ENCODE measurements at places on chromosomes 7 and 10.

- DNase-seq = no peak
These were observed 346.4 kb downstream of the PCLO start for GRCh38 chr7:82816272-82816671.

- DNase-seq = peak; percentile 58
These were observed 122.7 kb downstream of the CUL2 start for GRCh38 chr10:34967335-34967880.

GRCh38 chr7:51256209-51256781 is 60.3 kb downstream of the COBL start:
- no peak for DNase-seq

GRCh38 chr7:69751026-69751425 is 152.8 kb downstream of the AUTS2 start:
- no peak for DNase-seq

DNA sequence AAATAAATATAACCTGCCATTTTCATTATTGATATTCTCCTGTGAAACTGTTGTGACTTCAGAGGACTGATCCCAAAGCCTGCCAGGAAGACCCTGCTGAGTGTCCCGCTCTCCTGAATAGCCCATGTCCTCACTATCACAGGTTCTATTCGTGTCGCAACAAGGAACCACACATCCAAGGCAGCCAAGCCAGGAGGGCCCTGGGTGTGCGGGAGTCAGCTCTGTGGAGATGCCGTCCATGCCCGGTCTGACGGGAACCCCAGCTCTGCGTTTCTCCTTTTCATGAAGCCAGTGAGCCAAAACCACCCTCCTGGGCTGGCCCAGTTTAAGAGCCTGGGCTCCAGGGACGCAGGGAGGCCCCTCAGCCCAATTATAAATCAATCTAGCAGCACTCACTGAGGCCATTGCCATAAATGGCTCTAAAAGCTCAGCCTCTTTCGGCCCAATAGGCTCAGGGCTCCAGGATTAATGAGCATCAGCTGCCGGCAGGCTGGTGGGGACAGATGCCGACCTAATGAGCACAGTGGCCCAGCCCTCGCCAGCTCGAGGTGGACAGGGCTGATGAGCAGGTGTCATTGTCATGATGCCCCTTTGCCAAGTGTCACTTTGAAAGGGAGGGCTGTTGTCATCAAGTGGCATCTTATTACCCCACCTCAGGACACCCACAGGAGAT is 177.9 kb downstream of the PLXNA4 start:
- peak; percentile 90 for DNase-seq

GRCh38 chr7:34564091-34564490 is 93.9 kb upstream of the NPSR1 start:
- no peak for DNase-seq

DNA sequence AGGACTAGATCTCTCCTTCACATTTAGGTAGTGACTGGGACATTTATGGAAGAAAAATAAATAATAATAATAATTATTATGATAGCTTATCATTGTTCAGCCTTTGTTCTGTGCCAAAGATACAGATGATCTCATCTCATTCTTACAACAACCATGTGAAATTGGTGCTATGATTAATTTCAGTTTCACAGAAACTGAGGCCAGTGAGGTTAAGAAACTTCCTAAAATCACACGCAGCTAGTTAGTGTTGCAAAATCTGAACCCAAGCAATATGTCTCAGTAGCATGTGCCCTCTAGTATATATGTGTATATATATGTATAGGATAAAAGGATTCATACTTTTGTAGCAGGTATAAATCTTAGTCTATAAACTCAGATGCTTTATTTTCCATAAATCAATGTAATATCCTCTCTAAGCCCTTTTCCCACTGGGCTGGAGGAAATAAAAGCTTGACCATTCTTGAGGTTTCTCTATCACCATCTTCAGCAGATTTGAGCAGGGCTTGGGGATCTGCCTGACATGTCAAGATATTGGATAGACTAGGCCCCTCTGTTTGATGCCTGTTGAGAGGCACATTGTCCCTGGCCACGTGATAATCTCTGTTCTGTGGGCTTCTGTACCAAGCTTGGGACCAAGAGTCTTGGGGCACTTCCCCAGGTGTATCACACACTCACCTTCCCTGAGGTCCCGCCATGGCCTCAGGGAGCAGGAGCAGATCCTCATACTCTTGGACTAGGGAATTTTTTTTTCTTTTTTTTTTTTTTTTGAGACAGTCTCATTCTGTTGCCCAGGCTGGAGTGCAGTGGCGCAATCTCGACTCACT is 172.6 kb upstream of the NRP1 start:
- DNase-seq = no peak

- peak; percentile 38 for DNase-seq
These were observed 950 bp downstream of the EVX1 start for GRCh38 chr7:27243340-27244163.

DNA sequence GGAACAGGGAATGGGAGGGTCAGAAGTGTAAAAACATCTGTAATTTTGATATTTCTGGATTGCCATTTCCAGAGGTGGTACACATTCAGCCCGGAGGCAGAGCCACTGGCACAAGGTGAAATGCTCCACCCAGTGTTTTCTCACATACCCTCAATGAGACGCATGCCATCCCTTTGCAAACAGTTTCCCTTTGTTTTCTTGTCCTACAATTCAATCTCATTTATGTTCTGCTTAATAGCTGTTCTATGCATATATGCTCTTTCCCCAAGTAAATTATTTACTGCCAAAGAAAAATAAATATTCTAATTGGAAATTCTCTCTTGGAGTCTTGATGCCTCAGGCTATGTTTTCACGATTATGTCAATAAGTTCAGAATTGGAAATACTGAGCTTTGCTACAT is 369.7 kb upstream of the AKR1E2 start:
- no peak for DNase-seq

DNA sequence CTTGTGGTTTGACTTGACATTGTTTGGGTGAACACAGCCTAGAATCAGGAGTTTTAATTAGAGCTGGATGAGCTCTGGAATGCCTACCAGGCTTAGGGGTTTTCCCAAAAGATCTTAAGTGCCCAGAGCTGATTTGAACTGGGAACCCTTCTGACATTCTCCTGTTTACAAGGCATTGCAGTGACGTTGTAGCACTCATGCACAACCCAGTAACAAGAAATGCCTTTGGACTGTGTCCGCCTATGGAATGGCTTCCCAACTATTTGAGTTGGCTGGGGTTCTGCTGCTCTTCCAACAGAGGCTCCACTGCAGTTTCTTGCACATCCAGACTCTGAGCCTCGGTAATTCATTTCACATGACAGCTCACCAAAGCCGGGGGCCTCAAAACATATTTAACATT is 76.7 kb upstream of the MKX start:
- DNase-seq = peak; percentile 59

GRCh38 chr10:7484456-7485243 is 73.8 kb upstream of the SFMBT2 start:
- DNase-seq = peak; percentile 28

GRCh38 chr7:143485094-143485493 is 7.4 kb downstream of the TAS2R41 start:
- no peak for DNase-seq

- DNase-seq = no peak
These were observed 25.6 kb downstream of the PRF1 start for GRCh38 chr10:70576803-70577517.

DNA sequence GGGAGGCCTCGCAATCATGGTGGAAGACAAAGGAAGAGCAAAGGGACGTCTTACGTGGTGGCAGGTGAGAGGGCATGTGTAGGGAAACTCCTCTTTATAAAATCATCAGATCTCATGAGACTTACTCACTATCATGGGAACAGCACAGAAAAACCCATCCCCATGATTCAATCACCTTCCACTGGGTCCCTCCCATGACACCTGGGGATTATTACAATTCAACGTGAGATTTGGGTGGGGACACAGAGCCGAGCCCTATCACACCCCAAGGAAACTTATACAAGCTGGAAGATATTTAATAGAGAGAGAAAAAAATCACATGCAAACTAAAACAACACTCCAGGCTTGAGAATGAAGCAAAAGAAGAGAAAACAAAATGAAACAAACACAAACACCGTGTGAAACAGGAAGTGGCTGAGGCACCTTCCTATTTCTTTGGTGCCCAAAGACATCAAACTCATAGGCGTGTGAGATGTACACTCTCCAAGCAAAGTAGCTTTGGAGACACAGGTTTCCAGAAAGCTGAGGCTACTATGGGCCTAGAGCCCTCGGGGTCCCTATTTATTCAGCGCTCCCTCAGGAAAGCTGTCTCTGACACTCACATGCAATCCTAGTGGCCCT is 97.2 kb downstream of the PRKCQ start:
- no peak for DNase-seq

DNA sequence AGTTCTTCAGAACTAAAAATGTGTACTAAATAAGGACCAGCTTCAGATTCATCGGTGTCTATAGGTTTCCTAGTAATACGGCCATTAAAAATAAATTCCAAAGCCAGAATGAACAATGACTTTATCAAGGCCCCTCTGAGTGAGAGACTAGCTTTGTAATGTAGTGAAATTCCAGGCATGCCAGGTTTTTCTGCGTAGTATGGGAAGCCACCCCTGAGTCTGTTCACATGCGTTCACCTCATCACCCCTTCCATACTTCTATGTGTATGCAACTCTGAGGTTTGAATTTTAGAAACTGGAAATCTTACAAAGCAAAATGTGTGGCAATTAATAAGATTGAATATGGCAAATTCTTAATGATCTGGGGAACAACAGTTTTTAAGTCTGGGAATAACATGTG is 24.5 kb downstream of the RNF32 start:
- DNase-seq = no peak

GRCh38 chr10:117178190-117178589 is 19.1 kb upstream of the KCNK18 start:
- DNase-seq = no peak

DNA sequence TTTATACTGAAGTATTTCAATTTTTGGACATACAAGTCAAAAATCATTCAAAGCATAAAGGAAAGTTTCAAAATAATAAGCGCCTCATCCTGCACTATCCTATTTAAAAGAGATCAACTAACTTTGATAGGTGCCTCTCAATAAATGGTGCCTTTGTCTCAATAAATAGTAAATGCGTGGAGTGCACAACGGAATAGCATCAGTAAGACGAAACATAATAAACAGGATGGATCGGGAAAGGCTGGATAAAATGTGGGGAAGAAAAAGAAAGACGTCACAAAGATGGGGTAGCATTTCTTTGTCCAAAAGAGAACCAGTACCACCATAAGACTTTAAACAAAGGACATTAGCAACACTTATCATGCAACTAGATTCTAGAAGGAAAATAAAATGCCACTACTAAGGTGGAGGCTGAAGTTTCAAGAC is 571 bp upstream of the PRKAR2B start:
- DNase-seq = no peak

- DNase-seq = no peak
These were observed 230.7 kb upstream of the PODXL start for GRCh38 chr7:131787101-131787500.

DNA sequence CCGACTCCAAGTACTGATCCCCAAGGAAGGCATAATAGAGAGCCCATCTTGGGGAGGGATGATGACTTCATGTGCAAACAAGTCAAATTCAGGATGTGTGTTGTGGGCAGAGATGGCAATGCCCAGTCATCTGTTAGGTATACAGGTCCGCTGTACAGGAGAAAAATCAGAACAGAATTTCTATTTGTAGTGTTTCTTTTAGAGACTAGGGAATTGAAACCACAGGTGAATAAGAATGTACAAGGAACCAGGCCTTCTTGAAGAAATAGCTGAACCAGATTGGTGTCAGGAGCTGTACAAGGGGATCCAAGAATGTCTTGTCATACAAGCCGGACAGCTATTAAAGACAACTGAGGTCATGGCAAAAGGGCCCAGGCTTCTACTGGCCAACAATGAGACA is 147.9 kb downstream of the PFKFB3 start:
- no peak for DNase-seq

DNA sequence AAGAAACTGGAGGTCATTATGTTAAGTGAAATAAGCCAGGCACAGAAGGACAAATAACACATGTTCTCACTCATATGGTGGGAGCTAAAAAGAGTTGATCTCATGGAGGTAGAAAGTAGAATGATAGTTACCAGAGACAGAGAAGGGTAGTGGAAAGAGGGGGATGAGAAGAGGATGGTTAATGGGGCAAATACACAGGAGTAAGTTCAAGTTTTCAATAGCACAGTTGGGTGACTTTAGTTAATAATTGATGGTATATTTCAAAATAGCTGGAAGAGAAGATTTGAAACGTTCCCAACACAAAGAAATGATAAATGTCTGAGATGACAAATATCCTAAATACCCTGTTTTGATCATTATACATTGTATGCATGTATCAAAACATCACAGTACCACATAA is 261.8 kb downstream of the THSD7A start:
- DNase-seq = no peak

GRCh38 chr10:124025152-124025551 is 68.2 kb downstream of the CHST15 start:
- no peak for DNase-seq

GRCh38 chr10:124176349-124177179 is 83.2 kb upstream of the CHST15 start:
- DNase-seq = no peak

DNA sequence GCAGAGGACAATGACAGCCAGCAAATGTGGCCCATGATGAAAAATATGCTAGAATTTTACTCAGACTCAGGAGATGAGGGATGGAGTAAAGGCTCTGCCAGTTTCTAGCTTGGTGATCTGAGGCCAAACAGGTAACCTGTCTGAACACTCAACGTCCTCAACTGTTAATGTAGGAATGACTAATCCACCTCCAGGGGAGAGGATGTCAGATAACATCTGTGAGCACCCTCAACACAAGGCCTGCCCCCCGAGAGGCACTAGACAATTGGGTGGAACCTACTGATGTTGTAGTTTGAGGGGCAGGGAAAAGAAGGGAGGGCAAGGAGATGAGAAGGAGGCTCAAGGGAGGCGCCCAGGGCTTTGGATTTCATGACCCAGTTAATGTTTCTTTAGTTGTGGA is 445.1 kb downstream of the PLXNA4 start:
- DNase-seq = no peak

DNA sequence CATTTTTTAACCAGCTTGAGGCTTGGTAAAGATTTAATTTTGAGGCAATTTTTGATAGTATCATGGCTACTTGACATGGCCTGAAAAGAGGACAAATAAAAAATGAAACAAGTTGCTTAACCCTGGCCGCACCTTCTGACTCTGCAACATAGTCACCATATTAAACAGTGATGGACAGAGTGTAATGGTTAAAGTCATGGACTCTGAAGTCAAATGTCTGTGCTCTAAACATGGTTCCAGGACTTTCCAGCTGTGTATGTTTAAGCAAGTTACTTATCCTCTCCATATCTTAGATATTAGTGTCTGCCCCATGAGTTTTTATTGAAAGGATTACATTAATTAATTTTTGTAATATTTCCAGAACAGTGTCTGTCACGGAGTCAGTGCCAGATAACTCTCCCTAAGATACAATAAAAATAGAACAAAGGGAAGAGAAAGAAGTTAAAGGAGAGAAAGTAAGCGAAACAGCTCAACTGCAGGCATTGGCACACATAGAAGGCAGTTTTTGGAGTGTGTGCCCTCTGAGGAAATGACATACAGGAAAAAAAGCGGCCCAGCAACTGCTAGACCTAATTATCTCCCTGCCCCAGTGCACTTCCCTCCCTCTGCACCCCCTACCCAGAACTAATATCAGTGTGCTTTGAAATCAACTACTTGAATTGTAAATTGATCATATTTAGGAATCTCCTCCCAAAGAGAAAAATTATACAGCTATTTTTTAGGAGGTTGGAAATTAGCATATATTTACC is 65.3 kb downstream of the MACC1 start:
- no peak for DNase-seq

Data from eye (tissue), 1 donor.